Activated CD8-positive, alpha-beta memory T cell treated with anti-CD3 and anti-CD28 coated beads, Interleukin-2, amount 10 ng/mL, durations not matched to agents 7 days and 5 days (primary cell): ENCODE measurements at places on chromosomes 7 and 10.
A peak's percentile ranks its signal among the peaks of the same experiment; 100 is the strongest.

DNA sequence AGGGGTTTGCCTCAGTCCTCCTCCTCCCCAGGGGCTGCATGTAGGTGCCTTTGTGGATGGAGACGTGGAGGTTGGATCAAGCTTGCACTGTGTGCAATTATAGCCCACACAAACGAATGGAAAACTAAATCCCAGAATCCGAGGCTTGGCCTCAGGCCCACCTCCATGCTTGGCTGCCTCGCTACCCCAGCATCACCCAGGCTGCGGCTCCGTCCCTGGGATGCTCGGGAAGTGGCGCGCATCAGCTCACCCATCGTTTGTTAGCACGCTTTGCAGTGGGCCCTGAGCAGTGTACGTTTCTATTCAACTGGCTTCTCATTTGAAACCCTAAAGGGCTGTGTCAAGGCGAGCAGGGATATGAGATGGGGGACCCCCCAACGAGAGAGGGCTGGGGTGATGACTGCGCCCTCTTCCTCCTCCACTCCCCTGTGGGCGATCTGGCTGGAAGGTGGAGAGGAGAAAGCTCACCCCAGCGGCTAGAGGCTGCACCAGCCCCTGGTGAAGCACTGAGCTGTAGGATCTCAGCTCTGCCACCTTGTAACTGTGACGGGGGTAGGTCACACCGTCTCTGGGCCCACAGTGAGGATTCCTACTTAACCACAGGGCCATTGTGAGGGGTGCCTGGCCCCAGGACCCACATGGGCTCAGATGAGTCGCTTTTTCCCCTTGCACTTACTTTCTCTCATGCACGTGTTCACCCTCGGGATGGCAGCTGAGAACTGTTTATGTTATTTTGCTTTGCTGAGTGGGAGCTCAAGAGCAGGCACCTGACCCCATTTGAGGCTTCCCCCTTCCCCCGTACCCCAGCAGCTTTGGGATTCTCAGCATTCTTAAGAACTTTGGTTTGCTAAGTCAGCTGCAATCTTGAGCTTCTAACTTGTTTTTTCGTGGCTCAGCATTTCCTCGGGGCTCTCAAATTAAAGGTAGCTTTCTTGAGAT is 12.7 kb upstream of the BTBD16 start:
- DNase-seq, result no peak

- DNase-seq, result no peak
Observed at GRCh38 chr7:78395298-78396036, 596.9 kb downstream of the PHTF2 start.

- no peak for DNase-seq
Observed at GRCh38 chr10:113532724-113533123, 20.1 kb upstream of the HABP2 start.

DNA sequence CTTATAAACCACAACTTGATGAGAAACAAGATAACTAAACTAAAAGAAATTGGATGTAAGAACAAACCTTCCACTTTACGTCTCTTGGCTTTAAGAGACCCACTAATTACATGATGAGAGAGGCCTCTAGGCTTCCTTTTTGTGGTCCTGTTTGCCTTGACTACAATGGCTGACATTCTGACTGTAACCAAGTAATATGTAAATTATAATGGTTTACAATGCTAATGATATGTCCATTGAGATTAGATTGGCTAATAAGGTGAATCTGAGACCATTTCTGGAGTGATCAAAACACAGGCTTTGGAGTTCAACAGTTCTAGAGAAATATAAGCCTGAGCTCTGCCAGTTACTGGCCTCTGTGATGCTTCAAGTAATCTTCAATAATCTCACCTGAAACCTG is 39.4 kb upstream of the AGMO start:
- no peak for DNase-seq

DNA sequence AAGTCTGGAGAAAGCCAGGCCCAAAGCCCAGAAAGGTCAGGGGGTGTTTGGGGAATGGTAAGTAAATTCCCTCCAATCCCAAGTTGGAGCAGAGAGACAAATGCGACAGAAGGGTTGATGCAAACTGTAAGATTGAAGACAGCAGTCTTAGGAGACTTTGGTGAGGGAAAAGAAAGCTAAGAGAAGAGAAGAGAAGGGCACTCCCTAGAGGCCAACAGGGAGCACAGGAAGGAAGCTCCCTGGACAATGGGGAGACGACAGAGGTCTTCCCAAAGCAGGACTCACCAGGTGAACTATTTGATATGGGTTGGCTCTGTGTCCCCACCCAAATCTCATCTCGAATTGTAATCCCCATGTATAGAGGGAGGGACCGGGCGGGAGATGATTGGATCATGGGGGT is 151.5 kb downstream of the KIF20B start:
- DNase-seq, result no peak

DNA sequence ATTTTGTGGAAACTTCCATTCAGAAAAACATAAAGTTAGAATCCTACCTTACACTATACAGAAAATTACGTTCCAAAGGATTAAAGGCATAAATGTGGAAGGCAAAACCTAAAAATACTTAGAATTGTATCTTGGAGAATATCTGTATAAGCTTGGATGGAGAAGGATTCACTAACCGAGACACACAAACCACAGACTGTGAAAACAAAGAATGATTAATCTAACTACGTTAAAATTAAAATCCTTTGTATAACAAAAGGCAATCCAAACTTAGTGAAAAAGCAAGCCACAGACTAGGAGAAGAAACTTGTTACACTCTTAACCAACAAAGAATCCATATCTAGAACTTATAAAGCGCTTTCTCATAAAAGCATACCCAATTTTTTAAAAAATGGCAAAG is 678.8 kb downstream of the INHBA start:
- no peak for DNase-seq

- DNase-seq, result no peak
Observed at GRCh38 chr7:48667407-48667806, 256.9 kb upstream of the CDC14C start.

DNA sequence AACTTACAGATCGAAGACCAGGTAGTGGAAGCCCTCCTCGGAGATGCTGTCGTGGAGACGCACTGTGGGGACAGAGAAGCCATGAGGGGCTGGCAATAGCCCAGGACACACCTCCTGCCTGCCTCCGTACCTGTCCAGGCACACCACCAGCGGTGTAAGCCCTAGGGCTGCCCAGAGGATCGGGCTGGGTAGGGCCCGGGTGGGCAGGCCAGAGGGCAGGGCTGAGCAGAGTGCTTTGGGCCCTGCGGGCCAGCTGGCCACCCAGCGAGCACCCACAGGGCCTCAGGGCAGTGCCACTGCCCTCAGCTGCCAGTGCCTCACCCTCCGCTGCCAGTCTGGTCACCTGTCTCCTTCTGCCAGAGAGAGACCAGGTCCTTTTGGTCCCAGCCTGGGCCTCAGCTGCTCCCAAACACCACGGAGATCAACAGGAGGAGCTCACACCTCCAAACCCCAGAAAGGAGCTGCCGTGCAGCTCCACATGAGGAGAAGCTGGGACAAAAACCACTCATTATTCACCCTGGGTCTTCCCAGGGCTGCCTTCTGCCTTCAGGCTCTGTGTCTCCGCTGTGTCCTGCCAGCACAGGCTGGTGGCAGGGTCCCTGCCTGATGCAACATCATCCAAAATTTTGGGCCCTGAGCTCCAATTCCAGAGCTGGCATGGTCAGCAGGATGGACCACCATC is 58.2 kb downstream of the YKT6 start:
- DNase-seq, result no peak

- no peak for DNase-seq
Observed at GRCh38 chr10:112446055-112446854, 459 bp downstream of the ZDHHC6 start.

- no peak for DNase-seq
Observed at GRCh38 chr7:107016312-107016711, 28.2 kb upstream of the PRKAR2B start.

DNA sequence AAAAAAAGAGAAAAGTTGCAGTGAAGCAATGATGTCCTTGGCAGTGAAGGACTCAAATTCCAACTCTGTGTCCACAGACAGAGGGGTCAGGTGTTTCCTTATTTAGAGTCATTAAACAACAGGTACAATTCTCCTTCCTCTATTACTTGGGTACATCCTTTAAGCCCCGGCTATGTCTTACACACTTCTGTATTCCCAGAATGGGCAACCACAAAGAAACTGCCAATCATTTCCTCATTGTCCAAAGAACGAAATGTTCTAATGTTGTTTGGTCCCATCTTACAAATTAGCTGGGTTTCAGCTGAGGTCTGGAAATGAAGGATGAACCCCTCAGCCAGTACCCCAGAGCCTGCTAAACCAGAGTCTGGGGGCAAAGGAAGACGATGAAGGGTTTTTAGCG is 59.5 kb downstream of the GRB10 start:
- DNase-seq, result no peak

- DNase-seq, result no peak
Observed at GRCh38 chr10:119673271-119673670, 22.1 kb downstream of the BAG3 start.

GRCh38 chr10:74510594-74510993 is 315.8 kb upstream of the KAT6B start:
- no peak for DNase-seq

DNA sequence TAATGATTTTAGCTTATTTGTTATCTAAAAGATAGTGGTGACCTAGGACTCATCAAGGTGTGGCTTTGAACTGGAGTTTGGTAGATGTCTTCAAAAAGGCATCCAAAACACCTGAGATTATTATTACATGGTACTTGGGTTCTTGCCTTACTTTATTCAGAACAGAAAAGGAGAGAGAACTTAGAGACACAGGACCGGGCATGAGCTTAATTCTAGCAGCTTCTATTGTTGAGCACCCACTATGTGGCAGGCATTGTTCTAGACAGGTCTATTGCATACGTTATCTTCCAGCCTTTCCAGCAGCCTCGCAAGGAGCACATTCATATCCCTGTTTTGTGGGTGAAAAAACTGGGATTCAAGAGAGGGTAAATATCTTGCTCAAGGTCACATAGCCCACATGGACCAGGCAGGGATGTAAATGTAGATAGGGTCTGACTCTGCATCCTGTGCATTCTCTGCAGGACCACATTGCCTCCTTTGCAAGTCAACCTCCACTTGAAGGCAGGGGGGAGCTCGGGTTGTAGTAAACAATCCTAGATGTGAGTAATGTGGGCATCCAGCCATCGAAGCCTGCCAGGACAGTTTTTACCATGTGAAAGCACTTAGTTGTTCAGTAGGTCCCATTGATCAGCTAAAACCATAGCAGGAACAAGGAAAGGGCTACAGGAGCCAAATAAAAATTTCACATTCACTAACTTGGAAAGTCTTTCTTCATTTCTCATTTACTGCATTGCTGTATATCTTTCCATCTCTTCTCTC is 551.4 kb downstream of the LRMDA start:
- DNase-seq, result no peak

GRCh38 chr10:60394446-60394845 is 4.8 kb upstream of the ANK3 start:
- DNase-seq, result peak; percentile 45

- no peak for DNase-seq
Observed at GRCh38 chr7:99493823-99494222, 6.3 kb downstream of the ZNF394 start.

- DNase-seq, result no peak
Observed at GRCh38 chr10:488933-489215, 200.6 kb downstream of the DIP2C start.

- DNase-seq, result no peak
Observed at GRCh38 chr10:132188331-132188730, 1.6 kb downstream of the DPYSL4 start.

GRCh38 chr10:17460756-17461155 is 6.4 kb upstream of the ST8SIA6 start:
- DNase-seq, result no peak

- no peak for DNase-seq
Observed at GRCh38 chr7:126750207-126750911, 502.4 kb downstream of the GRM8 start.

GRCh38 chr7:77528368-77528767 is 8.7 kb upstream of the PTPN12 start:
- DNase-seq, result no peak

DNA sequence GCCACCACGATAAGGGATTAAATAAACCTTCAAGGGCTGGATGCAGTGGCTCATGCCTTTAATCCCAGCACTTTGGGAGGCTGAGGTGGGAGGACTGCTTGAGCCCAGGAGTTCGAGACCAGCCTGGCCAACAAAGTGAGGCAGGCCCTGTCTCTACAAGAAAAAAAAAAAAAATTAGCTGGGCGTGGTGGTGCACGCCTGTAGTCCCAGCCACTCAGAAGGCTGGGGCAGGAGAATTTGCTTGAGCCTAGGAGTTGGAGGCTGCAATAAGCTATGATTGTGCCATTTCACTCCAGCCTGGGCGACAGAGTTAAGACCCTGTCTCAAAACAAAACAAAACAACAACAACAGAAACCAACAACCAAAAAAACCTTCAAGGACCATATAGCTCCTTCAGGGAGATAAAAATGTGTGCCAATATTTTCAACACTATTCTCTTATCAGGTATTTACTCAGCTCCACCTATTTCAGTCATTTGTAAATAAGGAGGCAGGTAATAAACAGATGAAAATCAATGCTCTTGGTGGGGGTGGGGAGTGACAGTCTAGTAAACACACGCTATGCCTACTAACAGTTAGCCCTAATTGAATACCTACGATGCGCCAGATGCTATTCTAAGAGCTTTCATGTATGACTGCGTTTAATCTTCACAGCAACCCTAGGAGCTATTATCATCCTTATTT is 13.2 kb downstream of the BAIAP2L1 start:
- DNase-seq, result no peak

GRCh38 chr10:82176587-82176986 is 301.6 kb downstream of the NRG3 start:
- DNase-seq, result no peak

DNA sequence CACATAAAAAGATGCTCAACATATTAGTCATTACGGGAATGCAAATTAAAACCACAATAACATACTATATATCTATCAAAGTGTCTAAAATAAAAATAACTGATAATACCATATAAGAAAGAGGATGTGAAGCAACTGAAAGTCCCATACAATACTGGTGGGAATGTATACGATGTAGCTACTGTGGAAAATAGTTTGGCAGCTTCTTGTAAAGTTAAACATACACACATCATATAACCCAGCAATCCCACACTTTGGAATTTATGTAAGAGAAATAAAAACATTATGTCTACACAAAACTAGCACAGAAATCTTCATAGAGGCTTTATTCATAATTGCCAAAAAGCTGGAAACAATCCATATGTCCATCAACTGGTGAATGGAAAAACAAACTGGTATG is 10.5 kb upstream of the COMMD3 start:
- no peak for DNase-seq

DNA sequence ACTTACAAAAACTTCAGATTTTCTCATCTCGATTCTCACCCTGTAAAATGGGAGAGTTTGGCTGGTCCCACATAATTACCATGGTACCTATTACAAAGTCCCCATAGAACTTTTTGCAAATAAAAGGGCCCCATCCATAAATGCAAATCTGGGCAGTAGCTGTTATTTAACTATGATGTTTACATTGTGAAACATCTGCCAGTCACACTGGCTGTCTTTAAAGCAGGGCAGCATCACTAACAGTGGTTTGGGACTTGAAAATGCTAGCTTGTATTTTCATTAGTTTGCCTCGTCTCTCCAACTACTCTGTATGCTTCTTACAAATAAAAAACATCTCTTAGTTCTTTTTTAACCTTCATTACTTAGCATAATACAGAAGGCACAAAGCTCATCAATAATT is 240.7 kb downstream of the FZD1 start:
- DNase-seq, result no peak
